Vagina (tissue), 2 donors: ENCODE measurements at places on chromosomes 3 and 15.

GRCh38 chr3:148218222-148218621, 479.5 kb upstream of the AGTR1 start:
- no peak for DNase-seq

DNA sequence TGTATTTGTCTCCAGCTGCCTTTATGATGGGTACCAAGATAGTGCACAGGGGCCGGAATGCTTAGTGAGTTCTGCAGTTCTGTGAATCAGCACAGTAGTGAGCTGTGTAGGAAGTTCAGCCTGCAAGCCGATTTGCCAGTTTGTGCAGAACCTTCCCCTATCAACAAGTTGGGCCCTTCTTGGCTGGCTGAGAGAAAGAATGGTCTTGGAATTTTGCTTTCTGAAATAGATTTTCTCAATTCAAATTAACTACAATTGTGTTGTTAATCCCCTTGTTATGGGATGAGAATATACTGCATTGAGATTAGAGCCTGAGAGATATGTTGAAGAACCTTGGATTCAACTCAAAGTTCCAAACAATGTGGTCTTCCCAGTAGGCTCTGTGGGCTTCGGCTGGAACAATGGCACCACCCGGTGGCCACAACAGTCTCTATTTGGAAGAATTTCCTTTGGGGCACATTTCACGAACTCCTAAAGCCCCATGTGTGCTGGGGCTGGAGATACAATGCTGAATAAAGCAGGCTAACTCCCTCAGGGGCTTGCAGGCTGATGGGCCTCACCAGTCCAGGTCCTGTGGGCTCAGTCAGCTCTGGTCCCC, 59.1 kb downstream of the TRIM42 start:
- no peak for DNase-seq

- DNase-seq: no peak
Observed at GRCh38 chr3:133038731-133039375, 662 bp downstream of the TMEM108 start.

- no peak for DNase-seq
Observed at GRCh38 chr15:22978691-22979237, 1.4 kb downstream of the CYFIP1 start.

GRCh38 chr3:118244761-118245160, 789.9 kb downstream of the IGSF11 start:
- DNase-seq: no peak

GRCh38 chr3:161043336-161044035, 61.7 kb downstream of the B3GALNT1 start:
- DNase-seq: no peak

- no peak for DNase-seq
Observed at GRCh38 chr3:34504775-34505174, 706.3 kb downstream of the PDCD6IP start.

GRCh38 chr3:10600296-10600714, 94.9 kb upstream of the ATP2B2 start:
- no peak for DNase-seq

DNA sequence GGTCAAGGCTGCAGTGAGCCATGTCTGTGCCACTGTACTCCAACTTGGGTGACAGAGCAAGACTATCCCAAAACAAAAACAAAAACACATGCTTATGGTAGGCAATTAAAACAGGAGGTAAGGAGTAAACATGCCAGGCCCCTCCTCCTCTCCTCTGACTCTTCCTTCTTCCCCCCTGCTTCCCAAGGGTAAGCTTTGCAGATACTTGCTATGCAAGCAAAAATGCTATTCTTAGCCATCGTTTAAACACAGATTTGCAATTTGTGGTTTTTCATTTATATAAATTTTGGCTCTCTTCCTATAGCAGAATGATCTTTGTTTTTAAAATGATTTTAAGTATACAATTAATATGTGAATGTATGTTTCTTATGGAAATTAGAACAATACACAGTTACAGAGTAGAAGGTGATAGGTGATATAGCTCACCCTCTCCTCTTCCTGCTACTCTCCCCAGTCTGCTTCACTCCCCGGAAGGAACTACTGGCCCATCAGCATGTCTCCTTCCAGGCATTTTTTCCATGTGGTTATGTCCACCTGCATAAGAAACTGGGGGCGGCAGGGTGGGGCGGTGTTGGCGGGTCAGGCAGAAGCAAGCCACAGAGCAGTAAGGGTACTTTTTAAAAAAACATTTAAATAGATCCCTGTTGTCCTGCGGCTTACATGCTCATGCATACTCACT, 42.1 kb downstream of the IGF1R start:
- DNase-seq: no peak

DNA sequence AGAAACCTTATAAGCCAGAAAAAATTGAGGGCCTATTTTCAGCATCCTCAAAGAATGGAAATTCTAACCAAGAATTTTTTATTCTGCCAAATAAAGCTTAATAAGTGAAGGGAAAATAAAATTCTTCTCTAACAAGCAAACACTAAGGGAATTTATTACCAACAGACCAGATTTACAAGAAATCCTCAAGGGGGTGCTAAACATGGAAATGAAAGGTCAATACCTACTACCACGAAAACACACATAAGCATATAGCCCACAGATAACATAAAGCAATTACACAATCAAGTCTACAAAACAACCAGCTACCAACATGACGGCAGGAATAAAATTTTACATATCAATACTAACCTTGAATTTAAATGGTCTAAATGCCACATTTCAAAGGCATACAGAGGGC, 883.5 kb downstream of the SI start:
- DNase-seq: no peak

DNA sequence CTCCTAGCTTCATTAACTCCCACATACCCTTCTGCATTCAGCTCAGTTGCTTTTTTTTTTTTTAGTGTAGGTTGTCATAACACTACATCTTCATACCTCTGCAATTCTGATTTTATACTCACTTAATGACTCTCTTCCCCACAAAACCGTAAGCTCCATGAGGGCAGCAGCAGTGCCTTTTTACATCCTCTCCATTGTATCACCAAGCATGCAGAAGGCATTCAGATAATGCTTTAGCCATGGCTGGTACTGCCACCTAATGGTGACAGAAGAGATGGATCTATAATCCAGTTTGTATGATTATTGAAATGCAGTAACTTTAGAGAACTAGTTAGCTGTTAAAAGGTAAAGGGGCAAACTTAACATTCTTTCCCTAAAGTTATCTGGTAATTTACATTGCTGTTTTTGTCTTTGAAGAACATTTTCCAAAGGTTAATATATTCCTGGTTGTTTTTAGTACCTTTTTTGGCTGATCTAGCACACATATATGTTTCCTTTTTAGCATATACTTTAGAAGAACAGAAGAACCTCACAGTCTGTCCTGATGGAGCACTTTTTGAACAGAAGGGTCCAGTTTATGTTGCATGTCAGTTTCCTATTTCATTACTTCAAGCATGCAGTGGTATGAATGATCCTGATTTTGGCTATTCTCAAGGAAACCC, 36.8 kb downstream of the ATP1B3 start:
- no peak for DNase-seq

- no peak for DNase-seq
Observed at GRCh38 chr3:147669077-147669476, 259.9 kb downstream of the ZIC1 start.

- DNase-seq: no peak
Observed at GRCh38 chr15:73906346-73907034, 19.8 kb upstream of the LOXL1 start.

DNA sequence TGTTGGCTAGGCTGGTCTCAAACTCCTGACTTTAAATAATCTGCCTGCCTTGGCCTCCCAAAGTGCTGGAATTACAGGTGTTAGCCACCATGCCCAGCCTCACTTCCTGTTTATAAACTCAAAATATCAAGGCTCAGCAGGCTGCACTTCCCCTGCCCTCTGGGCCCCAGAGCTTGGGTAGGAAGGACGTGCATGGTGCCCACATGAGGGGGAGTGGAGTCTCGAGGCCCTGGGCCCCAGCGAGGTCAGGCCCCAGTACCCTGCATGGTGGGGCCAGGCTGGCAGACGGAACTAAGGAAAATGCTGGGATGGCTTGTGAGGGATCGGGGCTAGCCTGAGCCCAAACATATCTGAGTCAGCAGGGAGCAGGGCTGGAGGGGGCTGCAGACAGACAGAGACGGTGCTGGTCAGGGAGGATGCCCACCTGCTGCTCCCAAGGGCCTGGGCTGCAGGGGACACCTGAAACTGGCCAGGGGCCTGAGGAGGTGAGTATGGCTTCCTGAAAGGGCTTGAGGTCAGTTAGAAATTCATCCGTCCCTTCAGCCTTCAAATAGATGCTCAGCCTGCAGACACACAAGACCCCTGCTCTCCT, 5.1 kb downstream of the SPTBN5 start:
- no peak for DNase-seq

- DNase-seq: no peak
Observed at GRCh38 chr3:150315721-150316120, 92.4 kb upstream of the TSC22D2 start.

- no peak for DNase-seq
Observed at GRCh38 chr15:64891561-64891960, 20.1 kb upstream of the ANKDD1A start.
